ENCODE measurements at places on chromosomes 1 and 21.

DNA sequence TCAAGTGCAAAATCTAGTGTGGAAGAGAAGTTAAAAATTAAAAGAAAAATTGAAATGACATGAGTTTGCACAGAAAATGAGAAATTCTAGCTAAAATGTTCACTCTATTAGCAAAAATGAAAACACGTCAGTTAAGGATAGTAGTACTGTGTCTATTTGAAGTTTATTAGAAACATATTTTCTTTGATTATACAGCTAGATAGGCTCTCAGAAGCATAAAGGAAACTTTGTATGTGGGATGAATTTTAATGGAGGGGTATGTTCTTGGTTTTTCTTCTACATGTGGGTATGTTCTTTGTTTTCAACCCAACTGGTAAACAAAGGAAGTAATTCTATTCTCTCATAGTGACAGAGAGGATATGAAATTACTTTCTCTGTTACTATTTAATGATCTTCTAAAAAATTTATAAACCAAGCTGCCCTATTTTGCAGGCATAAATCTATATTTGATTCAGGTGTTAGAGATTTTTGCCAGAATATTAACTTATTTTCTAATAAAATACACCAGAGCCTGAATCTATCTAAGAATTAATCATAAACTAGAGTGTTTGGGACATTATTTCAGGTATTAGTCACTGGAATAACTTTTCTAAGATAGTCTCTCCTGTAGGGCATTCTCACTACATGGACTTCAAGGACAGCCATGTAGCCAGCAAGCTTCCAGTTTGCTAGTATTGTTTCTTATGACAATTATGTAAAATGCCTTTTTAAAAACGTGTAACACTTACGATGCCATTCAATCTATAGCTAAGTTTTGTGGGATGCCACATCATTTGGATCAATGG is 15.8 kb downstream of the GPSM2 start:
- DNase-seq, result no peak

GRCh38 chr1:7781923-7782495 is 2.1 kb upstream of the PER3 start:
- no peak for DNase-seq

- peak; percentile 68 for DNase-seq
Measured at GRCh38 chr1:113871597-113872113, at the start of gene PTPN22. Gene PTPN22, minus strand, starts transcription at chr1:113871712.

- DNase-seq, result no peak
Measured at GRCh38 chr21:38772646-38773045, 33.1 kb upstream of the ETS2 start.

- no peak for DNase-seq
Measured at GRCh38 chr1:3024588-3024987, 3.3 kb downstream of the ACTRT2 start.

GRCh38 chr21:26169611-26170470 is 729 bp downstream of the APP start:
- DNase-seq, result peak; percentile 40

DNA sequence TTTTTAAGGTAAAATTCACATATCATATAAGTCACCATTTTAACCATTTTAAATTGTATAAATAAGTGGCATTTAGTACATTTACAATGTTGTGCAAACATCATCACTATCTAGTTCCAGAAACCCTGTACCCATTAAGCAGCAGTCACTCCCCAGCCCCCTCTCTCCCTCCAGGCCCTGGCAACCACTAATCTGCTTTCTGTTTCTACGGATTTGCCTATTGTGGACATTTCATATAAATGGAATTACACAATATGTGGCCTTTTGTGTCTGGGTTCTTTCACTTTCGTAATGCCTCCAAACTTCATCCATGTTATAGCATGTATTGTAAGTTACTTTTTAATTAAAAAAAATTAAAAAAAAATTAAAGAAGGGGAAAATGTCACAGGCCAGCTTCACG is 58.0 kb upstream of the RAB3GAP2 start:
- no peak for DNase-seq

- DNase-seq, result no peak
Measured at GRCh38 chr1:248372394-248372793, 3.2 kb upstream of the OR2T6 start.

DNA sequence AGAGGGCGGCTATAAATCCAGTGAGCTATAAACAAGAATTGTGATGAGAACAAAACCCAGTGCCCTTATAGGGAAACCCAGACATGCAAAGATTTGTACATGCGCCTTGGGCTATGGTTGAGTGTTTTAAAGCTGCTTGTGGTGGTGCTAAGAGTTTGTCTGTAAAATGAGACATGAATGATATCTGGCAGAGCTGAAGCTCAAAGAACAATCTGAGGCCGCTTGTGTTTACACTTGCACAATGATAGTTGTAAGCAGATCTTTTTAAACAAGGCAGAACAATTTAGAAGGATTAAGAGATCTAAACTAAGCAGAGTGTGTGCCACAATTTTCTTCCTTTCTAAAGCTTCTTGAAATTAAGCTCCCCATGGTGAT is 80.4 kb upstream of the ADAMTS5 start:
- no peak for DNase-seq

GRCh38 chr1:211577277-211577818 is 1.6 kb downstream of the SLC30A1 start:
- no peak for DNase-seq

DNA sequence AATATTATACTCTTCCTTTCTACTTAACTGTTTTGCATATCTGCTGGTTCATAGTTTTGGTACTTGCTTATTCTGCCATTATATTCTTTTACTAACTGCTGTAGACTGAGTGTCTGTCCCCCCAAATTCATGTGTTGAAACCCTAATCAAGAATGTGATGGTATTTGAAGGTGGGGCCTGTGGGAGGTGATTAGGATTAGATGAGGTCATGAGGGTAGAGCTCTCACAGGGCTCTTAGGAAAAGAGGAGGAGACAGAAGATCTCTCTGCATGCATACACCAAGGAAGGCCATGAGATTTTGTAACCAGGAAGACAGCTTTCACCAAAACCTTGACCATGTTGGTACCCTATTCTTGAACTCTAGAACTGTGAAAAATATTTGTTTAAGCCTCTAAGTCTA is 354.1 kb upstream of the B3GALT2 start:
- DNase-seq, result no peak

DNA sequence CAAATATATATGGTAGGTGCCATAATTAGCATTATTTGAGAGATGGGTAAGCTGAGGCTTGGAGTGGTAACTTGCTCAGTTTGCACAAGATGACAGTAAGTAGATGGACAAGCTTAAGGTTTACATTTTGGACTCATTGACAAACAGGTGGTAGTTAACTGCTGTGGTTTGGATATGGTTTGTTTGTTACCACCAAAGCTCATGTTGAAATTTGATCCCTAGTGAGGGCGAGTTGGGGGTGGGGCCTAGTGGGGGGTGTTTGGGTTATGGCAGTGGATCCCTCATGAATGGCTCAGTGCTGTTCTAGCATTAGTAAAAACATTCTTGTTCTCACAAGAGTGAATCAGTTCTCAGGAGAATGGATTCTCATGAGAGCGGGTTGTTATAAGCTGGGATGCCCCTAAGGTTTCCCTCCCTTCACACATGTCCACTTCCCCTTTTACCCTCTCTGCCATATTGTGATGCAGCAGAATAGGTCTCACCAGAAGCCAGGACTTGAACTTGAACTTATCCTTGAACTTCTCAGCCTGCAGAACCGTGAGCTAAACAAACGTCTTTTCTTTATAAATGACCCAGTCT is 6.6 kb upstream of the PRRX1 start:
- DNase-seq, result no peak

GRCh38 chr1:225653463-225654276 is 747 bp upstream of the ENAH start:
- no peak for DNase-seq

- DNase-seq, result no peak
Measured at GRCh38 chr1:214761030-214761429, 158.0 kb downstream of the CENPF start.

DNA sequence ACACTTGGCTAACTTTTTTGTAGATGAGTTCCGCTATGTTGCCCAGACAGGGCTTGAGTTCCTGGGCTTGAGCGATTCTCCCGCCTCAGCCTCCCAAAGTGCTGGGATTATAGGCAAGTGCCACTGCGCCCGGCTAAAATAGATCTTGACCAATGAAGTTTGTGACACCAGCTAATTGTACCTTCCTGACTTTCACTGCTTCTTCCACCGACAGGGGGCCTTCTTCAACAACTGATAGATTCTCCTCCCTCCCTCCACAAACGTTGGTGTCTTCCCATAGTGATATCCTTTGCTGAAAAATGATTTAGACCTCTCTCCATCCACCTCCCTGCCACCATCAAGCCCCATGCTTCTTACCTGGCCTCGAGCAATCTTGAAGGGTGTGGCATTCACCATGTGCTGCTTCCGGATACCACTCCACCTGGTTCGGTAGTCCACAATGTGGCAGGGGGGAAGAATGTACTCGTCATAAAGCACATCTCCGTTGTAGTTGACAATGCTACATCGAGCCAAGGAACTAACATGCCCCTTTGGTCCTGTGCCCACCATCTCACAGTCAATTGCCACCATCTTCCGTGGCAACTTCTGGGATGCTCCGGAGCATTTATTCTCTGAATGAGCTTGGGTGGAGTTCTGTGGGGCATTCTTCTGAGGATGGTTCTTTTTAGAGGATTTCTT is 1.6 kb upstream of the METTL25B start:
- peak; percentile 63 for DNase-seq

- DNase-seq, result no peak
Measured at GRCh38 chr1:157724537-157725220, 24.1 kb upstream of the FCRL3 start.

GRCh38 chr1:202959276-202959620 is 1.1 kb upstream of the ADIPOR1 start:
- DNase-seq, result no peak

DNA sequence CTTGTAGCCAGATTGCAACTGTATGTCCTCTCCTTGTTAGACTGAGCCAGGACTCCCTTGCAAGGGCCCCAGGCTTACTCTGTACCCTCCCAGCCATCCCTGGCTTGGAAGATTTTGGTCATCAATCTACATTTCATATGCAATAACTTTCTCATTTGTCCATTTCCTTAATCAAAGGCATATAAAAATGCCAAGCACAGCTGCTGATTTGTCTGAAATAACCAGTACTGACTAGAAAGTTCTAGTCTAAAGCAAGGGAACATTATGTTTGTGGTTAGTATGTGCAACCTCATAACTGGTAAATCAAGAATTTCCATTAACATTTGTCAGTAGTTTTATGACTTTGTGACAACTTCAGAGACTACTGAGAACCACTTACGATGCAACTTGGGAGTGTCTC is 370.2 kb downstream of the ST6GALNAC3 start:
- DNase-seq, result no peak

DNA sequence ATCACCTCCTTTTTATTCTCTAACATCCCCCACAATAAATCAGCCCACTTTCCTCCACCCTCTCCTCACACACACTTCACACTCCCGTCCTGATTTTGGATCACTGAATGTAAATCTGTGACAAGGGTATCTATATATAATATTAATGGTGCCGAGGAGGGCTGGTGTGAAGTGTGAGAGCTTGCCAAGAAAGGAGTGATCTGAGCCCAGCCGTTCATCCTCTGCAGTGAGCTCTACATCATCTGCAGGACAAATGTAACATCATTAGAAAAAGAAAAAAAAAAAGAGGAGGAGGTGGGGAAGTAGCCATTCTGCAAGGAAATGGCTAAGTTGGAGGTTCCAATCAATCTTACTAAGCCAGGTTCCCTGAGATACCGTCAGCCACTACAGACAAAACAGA is 291.7 kb upstream of the RRP15 start:
- DNase-seq, result no peak

Measured in stimulated activated CD4-positive, alpha-beta T cell treated with anti-CD3 and anti-CD28 coated beads, Interleukin-12 subunit alpha, Interleukin-12 subunit beta, amount 100 ng/mL, for 48 hours (primary cell).